ENCODE measurements at places on chromosomes 7 and 10.

DNA sequence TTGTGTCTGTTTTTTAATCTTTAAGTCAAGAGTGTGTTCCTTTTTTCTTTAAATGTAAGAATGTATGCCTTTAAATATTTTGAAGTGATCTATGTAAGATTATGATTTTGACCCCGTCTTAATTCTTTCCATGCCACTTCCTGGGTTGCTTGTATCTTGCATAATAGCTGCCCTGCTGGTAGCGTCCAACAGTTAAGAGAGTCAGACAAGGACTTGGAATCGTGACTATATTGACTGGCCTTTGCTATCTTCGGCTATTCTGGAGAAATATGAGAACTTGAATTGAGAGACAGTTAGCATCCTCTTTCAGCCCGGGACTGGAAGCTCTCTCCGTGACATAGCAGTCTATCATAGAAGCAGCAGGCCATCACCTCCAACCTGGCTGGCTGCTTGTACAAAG, 13.0 kb downstream of the NRP1 start:
- no peak for DNase-seq

DNA sequence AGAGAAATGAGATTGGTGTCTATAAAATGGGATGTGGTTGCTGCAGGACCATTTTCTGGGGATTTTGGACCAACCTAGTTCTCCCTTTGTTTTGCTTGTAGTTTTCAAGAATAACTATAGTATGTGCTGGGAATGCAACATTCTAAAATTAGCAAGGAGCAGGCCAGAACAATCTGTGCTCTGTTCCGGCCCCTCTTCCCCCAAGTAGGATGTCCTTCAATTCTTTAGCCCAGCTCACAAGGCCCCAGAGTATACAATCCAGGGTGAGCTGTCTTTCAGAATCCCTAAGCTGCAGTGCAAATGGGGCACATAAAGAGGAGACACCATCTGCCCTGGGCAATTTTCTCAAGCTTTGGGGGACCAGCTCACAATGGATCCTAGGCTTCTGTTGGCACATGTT, 809.1 kb downstream of the TNS3 start:
- no peak for DNase-seq

GRCh38 chr10:58467931-58468635, 44.6 kb upstream of the BICC1 start:
- DNase-seq = no peak

DNA sequence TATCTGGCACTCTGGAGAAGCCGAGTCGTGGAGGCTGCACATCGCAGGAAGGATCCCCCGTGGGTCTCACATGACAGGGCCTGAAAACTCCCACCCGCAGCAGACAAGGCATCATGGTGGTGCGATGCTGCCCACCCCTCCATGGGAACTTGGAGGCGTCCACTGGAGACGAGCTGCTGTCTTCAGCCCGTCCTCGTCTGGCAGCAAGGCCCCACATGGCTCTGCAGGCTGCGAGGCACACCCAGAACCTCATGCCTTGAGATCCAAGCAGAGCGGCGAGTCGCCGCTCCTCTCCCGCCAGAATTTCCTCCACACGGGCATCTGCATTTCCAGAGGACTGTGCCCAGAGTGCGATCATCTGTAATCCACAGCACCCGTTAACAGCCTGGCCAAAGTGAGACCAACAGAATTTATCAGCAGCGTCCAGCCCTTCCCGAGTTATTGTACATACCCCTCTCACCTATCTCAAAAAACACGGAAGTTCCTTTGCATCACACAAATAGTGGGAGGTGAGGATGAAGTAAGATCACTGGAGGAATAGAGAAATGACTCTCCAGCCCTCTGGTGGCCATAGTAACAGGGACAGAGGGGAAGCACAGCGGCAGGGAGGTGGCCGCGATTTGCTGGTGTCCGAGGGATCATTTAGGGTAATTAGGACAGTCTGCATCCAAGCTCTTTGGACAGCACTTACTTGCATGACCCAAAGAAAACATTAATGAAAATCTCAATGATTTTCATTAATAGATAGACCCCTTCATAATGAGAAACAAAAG, 292.4 kb downstream of the USP6NL start:
- no peak for DNase-seq

DNA sequence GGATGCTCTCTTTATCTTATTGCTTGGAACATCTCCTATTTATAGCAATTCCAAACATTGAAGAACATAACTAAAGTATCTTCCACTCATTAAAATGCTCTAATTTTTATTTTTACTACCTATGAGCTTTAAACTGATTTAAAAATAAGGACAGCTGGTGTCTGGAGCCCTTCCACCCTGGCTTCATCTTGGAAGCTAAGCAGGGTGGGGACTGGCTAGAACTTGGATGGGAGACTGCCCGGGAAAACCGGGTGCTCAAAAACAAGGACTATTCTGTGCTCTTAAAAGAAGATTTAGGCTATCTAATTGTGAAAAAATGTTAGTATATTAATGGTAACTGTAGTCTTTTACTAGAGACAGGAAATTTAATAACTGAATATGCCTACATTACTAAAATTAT, 69.2 kb downstream of the ARMC3 start:
- DNase-seq = no peak

DNA sequence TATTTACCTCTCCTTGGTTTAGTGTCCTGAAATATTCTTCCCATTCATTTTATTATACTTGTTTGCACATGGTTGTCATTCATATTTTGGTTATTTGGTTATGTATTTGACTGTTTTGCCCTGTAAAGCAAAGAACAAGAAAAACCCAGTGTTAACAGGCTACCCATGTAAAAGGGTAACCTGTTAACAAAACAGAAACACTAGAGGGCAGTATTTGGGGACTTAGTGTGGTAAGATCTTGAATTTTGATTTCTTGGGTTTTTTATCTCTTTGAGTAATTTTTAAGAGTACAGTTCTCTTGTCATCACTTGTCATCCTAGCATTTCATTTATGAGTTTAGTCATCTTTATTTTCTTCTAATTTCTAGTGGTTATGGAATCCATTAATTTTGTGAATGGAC, 51.3 kb downstream of the POLL start:
- no peak for DNase-seq

- no peak for DNase-seq
Observed at GRCh38 chr10:30430544-30431298, 3.3 kb upstream of the MAP3K8 start.

DNA sequence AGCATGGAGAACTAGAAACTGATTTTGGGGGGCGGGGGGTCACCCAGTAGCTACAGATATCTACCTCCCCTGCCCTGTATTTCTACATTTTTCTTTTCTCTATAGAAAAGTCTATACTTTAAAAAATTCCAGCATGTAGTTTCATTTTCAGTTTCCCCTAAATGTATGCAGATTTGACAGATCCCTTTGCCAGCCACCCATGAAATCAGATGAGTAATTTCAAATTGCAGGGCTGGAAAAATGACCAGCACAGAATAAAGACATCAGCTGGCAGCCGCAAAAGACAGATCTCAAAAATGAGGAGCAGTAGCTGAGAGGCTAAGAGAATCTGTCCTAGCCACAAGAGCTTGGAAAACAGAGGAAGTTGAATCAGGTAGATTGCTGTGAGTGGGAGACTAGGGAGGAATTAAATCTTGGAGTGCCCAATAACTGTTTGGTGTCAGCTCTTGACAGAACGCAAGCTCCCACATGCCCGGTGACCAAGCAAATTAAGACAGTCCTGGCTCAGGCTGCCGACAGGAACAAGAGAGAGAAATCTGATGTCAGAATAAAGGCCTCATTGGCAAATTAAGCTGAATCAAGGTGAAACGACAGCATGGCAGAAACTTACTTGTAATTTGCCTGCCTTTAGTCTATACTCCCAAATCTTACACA, 24.5 kb downstream of the ADRB1 start:
- no peak for DNase-seq

- no peak for DNase-seq
Observed at GRCh38 chr10:90087197-90088023, 386.0 kb downstream of the KIF20B start.

GRCh38 chr7:2373124-2373556, 18.5 kb downstream of the EIF3B start:
- DNase-seq = no peak

GRCh38 chr10:31623947-31624346, 304.7 kb downstream of the ARHGAP12 start:
- no peak for DNase-seq

- DNase-seq = no peak
Observed at GRCh38 chr10:43055991-43056567, 20.8 kb upstream of the RET start.

GRCh38 chr7:51472873-51473272, 156.3 kb upstream of the COBL start:
- no peak for DNase-seq

- DNase-seq = no peak
Observed at GRCh38 chr10:50968386-50969091, 83.1 kb upstream of the A1CF start.

- no peak for DNase-seq
Observed at GRCh38 chr7:132092106-132092505, 484.2 kb downstream of the PLXNA4 start.

GRCh38 chr7:130831817-130832481, 97.9 kb upstream of the KLF14 start:
- no peak for DNase-seq

DNA sequence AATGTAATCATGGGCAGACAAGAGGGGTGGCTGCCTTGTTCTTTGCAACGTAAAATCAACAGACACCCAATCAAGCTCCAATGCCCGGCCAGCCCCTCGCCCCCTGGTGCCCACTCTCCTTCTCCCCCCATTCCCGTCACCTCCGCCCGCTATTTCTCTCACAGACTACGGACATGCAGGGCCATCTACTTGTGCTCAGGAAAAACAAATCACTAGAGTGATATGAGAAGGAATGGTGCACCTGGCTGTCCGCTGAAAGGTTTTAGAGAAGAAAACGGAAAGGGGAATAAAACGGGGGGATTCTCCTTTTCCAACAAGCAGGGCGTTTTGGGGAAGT, 396 bp downstream of the GRM8 start:
- no peak for DNase-seq

DNA sequence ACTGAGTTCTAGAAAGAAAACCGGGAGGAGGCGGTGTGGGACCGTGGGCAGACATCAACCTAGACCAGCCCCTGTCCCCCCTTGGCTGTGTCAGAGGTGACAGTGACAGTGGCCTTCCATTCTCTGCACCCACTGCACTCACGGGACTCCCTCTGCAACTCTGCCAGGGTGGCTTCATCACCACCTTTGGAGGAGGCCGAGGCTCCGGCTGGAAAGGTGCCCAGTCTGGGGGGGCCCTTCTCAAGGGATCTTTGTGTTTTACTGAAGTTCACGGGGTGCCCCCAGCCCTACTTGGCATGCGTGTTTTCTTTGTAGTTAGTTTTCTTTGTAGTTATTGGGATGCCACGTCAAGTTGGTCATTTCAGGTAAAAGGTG, 417.6 kb downstream of the DNAJB6 start:
- no peak for DNase-seq

- no peak for DNase-seq
Observed at GRCh38 chr10:58838561-58839208, 326.0 kb downstream of the BICC1 start.

DNA sequence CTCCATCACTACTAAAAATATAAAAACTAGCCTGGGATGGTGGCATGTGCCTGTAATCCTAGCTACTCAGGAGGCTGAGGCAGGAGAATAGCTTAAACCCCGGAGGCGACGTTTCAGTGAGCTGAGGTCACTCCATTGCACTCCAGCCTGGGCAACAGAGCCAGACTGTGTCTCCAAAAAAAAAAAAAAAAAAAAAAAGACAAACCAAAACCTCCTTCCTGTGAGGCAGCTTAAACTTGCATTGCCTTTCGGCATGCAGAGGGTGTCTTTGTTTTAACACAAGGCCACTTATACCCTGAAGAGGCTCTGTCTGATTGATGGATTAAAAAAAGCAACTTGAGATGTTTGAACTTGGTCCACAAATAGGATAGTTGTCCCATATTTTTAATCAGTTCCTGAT, 128.4 kb upstream of the RSU1 start:
- DNase-seq = no peak

- no peak for DNase-seq
Observed at GRCh38 chr7:35375516-35375915, 121.6 kb upstream of the TBX20 start.

DNA sequence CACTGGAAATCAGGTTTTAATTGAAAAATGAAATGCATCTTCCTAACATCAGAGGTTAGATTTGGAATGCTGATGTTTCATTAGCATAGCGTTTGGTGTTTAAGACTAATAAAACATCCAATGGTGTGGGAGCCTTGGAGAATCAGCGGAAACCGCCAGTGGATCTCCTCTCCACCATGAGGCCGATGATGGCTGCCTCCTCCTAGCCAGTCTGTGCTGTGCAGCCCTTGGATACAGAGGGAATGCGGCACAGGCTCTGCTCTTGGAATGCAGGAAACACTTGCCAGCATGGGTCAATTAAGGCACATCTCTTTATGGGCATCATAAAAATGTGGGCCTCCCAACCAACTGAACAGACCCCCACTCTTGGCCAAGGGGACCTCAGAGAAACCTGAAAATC, 259.9 kb downstream of the GLRX3 start:
- no peak for DNase-seq

GRCh38 chr7:112654322-112655216, 135.6 kb downstream of the TMEM168 start:
- DNase-seq = no peak

DNA sequence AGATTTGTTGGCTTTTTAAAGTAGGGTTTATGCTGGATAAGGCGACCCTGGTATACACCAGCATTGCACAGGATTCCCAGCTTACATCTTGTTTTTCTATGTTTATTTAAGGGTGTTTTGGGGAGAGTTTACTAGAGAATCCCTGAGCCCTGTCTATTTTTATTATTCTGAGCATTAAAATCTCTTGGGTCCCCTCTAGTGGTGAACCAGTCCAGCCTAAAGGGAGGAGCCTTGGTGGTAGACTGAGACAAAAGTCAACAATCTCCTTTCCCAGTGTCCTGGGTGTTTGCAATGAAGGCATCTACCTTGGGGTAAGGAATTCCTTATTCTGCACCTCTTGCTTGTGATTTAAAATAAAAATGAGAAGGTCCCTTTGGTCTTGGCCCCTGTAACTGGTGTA, 38.2 kb downstream of the ANTXRL start:
- no peak for DNase-seq

DNA sequence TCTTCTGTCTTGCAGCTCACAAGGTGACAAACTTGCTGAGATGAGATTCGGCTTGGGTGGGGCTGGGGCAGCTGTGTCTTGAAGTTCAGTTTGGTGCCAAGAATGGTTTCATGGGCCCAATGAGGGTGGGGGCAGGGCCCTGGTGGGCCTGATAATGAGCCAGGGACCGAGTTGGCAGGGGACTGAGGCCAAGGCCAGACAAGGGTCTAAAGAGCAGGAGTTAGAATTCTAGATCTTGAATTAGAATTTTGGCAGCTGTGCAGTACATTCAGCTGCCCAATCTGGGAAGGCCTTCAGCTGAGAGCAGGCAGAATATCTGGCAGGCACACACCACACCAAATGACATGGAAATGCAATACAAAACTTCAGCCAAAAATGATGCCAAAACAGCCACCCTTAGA, 1.5 kb upstream of the JAZF1 start:
- DNase-seq = no peak

GRCh38 chr10:36023939-36024338, 381.8 kb upstream of the FZD8 start:
- no peak for DNase-seq

All from stimulated activated CD4-positive, alpha-beta T cell treated with anti-CD3 and anti-CD28 coated beads, Interleukin-12 subunit alpha, Interleukin-12 subunit beta, amount 100 ng/mL, for 24 hours (primary cell).